ENCODE measurements at places on chromosomes 1 and 21.
A peak's percentile ranks its signal among the peaks of the same experiment; 100 is the strongest.

GRCh38 chr1:19445417-19446342, 39.7 kb downstream of the CAPZB start:
- DNase-seq: no peak

DNA sequence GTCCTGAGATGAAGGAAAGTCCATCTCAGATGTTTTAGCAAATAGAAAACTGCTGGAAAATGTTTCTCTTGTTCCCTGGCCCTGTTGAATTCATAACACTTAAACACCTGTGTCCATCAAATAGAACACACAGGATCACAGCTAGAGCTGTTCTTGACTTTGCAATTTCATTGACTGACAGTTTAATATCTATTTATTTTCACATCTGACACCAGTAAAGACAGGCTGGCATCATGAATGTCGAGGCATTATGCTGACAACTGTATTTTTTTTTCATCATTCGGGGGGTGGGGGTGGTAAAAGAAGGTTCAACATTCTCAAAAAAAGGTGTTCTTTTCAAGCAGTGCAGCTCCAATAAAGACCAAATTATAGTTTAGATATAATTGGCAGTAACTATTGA, 591.2 kb upstream of the PTBP2 start:
- no peak for DNase-seq

GRCh38 chr1:10101929-10102328, 69.2 kb downstream of the UBE4B start:
- no peak for DNase-seq

GRCh38 chr1:48236716-48237470, 14.4 kb downstream of the SLC5A9 start:
- DNase-seq: no peak

DNA sequence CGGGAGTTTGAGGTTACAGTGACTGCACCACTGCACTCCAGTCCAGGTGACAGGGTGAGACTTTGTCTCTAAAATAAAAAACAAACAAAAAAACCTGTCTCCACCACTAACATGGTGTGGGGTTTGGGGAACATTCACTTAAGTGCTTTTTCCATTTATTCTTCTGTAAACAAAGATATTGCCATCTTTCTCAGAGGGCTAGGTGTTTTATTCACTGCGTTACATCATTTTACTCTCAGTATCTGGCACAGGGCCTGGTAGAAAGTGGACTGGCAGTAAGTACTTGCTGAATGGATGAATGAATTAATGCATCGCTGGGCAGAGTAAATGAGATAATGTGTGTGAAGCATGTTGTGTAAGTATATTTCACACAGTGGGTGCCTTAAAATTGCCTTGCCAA, 20.1 kb downstream of the KIAA0040 start:
- DNase-seq: no peak

DNA sequence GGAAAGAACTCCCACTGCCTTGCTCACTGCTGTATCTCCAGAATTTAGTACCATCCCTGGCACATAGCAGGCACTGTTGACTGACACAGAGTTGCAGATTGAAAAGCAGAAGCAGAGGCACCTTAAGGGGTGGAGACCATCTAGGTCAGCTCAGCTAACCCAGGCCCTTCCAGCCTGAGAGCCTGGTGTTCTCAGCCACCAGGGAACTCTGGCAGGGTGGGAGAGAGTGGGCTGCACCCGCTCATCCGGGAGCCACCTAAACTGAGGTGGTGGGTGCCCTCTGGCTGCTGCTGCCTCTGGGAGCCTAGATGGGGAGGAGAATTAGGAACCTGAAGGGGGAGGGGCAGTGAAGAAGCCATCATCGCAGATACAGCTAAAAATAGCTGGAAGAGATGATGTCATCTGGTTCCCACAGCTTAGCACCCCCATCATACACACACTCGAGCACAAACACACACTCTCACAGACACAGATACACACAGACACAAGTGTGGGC, 1.5 kb upstream of the TSPAN1 start:
- no peak for DNase-seq

- no peak for DNase-seq
Measured at GRCh38 chr1:59399642-59400041, 102.7 kb downstream of the FGGY start.

DNA sequence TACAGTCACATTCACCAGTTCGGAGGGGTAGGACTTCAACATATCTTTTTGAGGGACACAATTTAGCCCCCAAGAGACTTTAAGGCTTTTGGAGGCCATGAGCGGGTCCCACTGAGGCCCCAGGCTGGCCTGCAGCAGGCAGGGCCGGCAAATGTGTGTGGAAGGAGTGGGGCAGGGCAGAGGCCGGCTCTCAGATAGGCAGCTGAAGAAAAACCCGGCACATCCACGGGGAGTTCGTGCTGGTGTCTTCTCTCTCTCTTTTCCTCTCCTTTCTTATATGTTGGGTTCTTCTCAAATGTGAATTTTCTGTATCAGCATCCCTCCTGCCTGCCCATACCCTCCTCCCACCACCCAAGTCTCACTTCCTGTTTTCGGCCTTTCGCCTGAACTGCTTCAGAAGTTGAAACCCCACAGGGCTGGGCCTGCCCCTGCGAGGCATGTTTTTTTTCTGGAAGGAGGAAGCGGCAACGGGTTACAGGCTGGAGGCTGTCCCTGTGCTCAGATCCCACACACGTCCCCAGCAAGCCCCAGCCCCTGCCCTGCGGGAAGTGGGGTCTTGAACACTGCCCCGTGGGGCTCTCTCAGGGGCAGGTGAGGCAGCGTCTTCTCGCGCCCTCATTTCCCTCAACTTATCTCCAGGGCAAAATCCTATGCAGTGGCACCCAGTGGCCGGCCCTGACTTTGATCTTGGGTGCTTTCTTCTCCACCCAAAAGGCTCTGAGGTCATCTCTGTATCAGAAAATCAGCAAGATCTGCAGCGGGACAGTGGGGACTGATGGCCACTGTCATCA, 9.7 kb upstream of the UMODL1 start:
- DNase-seq: no peak

DNA sequence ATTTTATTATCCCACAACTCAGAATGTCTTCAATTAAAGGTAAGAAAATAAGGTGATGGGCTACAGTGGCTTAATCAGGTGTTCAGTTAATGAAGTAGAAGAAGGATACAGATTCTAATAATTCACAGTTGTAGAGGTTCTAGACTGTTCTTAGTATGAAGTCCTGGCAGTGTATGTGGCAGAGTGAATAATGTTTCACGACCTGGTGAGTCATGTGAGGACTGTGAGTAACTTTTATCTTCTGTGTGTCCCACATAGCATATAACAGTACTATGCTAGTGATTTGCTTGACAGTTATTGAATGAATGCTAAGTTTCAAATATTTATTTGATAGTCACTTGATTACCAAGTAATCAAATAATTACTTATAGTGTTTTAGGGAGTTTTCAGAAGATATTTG, 20.0 kb downstream of the SLC16A4 start:
- no peak for DNase-seq

GRCh38 chr1:11576109-11576875, 77.9 kb downstream of the FBXO2 start:
- no peak for DNase-seq

DNA sequence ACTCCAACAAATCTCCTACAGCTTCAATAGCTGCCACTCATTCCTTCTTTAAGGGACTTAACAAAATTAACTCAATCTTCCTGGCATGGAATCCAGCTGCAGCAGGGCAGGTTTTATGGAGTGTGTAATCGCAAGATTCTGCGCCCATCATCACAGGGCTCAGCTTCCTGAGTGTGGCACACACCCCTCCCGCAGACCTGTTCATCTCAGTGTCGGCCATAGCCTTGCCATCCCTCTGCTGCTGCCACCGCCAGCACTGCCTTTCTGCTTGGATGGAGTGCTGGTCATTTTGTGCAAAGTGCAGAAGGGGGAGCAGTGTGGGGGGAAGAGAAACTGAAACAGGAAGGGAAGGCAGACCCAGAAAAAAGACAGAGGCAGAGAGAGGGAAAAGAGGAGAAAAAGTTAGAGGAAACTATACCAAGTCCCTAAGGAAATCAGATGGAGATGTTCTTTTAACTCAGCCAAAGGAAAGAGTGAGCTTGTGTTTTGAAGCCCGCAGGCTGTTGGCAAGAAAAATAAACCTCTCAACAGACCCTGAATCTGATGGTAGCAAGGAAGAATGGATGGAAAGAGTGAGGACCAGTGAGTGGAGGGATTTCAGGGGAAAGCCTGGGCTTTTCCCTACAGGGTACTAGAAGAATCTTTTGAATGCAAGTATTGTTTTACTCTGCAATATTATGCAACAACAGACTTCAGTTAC, 324.2 kb downstream of the SEC16B start:
- no peak for DNase-seq

- DNase-seq: peak; percentile 50
Measured at GRCh38 chr1:205287767-205288559, 33.6 kb downstream of the NUAK2 start.

DNA sequence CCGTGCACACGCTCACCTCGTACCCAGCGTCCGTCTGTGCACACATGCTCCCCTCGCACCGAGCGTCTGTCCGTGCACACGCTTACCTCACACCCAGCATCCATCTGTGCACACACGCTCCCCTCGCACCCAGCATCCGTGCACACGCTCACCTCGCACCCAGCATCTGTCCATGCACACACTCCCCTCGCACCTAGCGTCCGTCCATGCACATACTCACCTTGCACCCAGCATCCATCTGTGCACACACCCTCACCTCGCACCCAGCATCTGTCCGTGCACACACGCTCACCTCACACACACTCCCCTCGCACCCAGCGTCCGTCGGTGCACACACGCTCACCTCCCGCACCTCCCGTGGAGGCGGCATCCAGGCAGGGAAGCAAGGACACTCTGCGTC, 24.4 kb upstream of the COL18A1 start:
- DNase-seq: no peak

DNA sequence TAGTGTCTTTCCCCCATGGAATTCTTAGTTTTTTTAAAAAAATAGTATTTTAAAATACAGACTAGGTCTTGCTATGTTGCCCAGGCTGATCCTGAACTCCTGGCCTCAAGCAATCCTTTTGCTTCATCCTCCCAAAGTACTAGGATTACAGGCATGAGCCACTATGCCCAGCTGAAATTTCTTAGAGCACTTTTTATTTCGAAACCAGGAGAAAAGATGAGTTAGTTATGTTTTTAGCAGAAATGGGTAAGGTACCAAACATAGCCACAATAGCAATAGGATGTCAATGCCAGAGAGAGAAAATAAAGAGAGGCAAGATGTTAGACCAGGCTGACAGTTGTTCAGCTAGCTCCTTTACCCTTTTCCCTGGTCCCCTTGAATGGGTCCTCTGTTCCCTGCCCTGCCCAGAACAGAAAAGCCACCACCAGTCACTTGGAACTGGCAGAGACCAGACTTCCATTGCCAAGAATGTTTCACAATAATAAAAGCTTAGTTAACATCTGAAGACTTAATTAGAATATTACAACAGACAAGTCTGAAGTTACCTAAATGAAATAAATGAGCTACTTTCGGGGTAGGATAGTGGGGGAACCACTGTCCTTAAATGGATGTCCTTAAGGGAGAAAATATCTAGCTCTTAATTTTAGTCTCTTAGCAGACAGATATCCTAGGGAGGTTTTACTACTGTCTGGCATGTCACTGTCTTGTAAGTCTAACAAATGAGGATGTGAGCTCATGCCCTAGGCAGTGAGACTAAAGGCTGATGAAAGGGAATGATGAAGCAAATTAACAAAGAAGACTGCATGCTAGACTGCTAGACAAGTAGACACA, 54.3 kb downstream of the ABL2 start:
- DNase-seq: no peak

- no peak for DNase-seq
Measured at GRCh38 chr1:215899901-215900300, 332.8 kb downstream of the KCTD3 start.

- DNase-seq: no peak
Measured at GRCh38 chr1:233572896-233573295, 41.0 kb upstream of the KCNK1 start.

DNA sequence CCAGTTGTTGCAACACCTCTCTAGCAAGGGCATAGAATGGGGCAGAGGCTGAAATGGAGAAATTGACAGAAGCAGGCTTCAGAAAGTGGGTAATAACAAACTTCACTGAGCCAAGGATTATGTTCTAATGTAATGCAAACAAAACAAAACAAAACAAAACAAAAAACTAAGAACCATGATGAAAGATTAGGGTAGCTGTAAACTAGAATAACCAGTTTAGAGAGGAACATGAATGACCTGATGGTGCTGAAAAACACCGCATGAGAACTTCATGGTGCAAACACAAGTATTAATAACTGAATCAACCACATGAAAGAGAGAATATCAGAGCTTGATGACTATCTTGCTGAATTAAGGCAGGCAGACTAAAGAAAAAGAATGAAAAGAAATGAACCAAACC, 1707.7 kb downstream of the BRINP3 start:
- DNase-seq: no peak

DNA sequence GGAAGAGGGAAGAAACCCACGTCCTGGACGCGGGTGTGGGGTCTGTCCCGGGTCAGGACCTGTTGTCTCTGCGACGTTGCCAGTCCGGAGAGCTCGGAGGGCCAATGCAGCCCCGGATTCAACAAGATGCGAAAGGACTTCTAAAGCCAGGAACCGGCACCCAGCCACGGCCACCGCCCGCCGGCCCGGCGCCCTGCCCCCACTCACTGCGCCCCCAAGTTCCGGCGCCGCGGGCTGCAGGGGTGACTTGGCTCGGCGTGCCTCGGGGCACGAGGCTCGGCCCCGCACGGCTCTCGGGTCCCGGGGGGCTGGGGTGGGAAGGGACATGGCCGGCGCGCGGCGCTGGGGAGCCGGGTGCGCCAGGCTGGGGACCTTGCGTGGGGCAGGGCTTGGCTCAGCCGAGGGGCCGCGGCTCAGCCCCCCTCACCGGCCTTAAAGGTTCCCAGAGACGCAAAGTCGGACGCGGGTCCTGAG, 51.8 kb upstream of the H6PD start:
- no peak for DNase-seq

DNA sequence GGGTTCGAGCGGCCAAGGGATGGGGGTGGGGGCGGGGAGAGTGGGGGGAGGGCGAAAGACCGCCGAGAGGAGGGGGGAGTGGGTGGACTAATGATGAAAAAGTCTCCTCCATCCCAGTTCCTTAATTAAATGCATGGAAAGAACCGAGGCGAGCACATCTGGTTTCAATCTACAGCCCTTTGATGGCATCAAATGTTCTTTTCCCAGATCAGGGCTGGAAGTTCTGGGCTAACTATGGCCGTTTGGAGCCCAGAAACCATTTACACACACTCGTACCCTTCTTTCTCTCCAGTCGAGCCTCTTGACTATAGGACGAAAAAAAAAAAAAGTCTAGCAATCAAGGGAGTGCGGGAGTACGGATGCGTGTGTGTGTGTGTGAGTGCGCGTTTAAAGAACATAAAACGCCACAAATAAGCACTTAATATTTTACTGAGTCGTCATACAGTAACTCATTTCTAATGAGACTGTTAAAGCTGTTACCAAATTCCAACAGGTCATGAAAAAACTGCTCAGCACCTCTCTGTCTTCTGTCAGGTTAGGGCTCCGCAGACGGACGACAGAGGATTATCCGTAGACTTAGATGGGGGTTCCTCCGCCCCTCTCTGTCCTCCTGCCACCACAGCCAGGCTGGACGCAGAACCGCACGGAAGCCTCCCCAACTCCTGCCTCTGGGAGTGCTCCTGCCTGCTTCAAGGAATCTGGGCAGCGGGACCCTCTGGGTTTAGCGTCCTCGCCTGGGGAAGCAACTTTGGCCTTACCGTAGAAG, 2.1 kb upstream of the PRRX1 start:
- no peak for DNase-seq

- no peak for DNase-seq
Measured at GRCh38 chr1:11787804-11788436, 17.8 kb downstream of the MTHFR start.

- no peak for DNase-seq
Measured at GRCh38 chr1:81950037-81950436, 149.3 kb downstream of the ADGRL2 start.

Data from stimulated activated CD4-positive, alpha-beta T cell treated with anti-CD3 and anti-CD28 coated beads, Interleukin-1b, Interleukin-23, amount 100 ng/mL, for 1 hour (primary cell).